ENCODE measurements at places on chromosomes 6 and 20.

DNA sequence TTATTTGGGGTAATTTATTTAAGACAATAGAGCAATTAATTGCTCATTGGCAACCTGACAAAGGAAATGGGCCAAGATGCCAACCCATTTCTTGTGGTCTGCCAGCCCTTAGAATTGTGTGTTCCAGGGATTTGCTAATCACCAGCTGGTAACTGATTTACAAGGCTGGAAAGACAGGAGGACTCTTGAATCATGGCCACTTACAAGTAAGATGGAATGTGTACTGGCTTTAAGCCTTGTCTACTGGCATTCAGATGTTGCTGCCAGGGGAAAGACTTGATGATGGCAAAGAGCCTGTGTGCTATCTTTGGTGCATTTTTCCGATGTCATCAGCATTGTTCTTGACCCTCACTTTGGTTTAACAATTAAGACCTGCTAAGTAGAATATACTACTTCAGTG is 91.0 kb downstream of the BCKDHB start:
- no peak for DNase-seq

- no peak for DNase-seq
Observed at GRCh38 chr20:57350081-57350710, 859 bp upstream of the RAE1 start.

- no peak for DNase-seq
Observed at GRCh38 chr20:2314759-2315439, 19.1 kb downstream of the TGM3 start.

GRCh38 chr6:45663251-45664221 is 285.8 kb upstream of the SUPT3H start:
- peak; percentile 80 for DNase-seq

GRCh38 chr20:24465730-24466129 is 3.7 kb upstream of the SYNDIG1 start:
- no peak for DNase-seq

GRCh38 chr20:42609618-42610017 is 580.1 kb downstream of the PTPRT start:
- DNase-seq: no peak
